ENCODE measurements at places on chromosomes 13 and 19. TPM values are rescaled to one million over a fixed set of nuclear protein-coding genes. Genes with fewer than 3 reads are reported as not detected.

DNA sequence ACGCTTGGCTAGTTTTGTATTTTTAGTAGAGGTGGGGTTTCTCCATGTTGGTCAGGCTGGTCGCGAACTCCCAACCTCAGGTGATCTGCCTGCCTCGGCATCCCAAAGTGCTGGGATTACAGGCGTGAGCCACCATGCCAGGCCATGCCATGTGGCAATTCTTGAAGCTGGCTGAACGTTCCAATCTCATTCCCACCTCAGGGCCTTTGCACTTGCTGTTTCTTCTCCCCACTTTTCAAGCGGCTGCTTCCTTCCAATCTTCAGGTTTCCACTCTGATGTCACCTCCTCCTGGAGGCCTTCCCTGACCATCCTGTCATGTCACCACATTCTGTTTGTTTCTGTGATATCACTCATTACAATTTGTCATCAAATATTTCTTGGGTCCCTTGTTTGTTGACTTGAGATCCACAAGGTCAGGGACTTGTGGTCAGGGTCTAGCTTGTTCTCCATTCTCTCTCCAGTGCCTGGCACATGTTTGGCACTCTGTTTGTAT lies 4.2 kb downstream of the EPOR start:
- no peak for DNase-seq

DNA sequence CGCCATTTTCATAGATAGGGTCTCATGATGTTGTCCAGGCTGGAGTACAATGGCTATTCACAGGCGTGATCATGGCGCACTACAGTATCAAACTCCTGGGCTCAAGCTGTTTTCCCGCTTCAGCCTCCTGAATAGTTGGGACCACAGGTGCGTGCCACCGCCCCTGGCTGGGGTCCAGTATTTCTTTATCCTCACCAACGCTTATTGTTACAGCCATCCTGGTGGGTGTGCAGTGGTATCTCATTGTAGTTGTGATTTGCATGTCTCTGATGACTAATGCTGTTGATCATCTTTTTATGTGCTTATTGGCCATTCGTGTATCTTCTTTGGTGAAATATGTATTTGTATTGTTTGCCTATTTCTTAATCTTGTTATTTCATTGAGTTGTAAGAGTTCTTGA lies 49.0 kb downstream of the SIPA1L3 start:
- no peak for DNase-seq

GRCh38 chr19:6030214-6030507 lies 52.2 kb upstream of the RANBP3 start:
- no peak for DNase-seq

DIS3 gene
- 46.7 TPM for total RNA-seq

CLN5 gene
- total RNA-seq, result 27.3 TPM

Data from CD4-positive, CD25-positive, alpha-beta regulatory T cell (primary cell).